ENCODE measurements at places on chromosomes 3 and 15. TPM values are rescaled to one million over a fixed set of nuclear protein-coding genes. Genes with fewer than 3 reads are reported as not detected.

GRCh38 chr3:127417709-127418559, 130.1 kb upstream of the PRR20G start:
- no peak for DNase-seq

DNA sequence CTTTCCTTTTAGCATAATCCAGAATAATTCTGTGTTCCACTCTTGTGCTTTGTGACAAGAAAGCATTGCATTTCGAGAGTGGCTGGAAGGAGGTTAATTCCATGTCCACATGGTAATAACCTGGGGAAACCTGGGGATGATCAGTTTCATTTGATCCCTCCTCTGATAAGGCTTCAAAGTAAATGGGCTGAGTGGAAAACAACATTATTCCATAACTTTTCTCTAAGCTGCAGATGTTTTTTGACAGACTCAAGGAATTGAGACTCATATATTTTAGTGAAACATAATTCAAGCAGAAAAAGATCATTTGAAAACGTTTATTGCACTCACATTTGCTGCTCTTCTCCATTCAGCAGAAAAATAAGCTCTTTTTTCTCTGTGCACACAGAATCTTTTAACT, 44.6 kb downstream of the ROBO2 start:
- no peak for DNase-seq

DNA sequence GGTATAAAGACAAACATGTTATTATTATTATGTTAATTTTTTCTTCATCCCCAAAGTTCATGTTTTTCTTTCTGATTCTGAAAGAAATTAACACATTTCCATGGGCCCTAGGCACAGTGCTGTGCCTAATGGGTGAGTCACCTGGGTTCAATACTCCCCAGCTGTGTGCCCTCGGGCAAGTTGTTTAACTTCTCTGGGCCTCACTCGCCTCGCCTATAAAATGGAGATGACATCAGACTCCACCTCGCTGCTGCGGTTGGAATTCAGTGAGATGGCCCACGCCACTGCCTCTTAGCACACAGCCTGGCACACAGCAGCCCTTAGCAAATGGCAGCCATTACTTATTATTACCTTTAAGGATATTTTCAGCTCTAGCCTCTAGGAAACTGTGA, 22.6 kb downstream of the DNASE1L3 start:
- DNase-seq: no peak

DNA sequence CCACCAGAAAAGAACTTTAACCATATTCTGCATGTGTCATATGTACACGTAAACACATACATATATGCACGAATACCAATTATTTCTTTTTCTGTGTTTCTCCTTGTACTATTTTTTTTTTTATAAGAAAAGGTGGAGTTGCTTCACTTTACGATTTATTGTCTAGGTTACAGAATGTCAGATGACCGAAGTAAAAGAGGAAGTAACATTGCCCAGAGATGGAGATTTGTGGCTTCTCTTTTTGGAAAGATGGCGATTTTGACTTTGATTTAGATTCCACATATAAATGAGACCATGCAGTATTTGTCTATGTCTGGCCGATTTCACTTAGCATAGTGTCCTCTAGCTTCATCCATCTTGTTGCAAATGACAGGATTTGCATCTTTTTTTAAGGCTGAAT, 293.1 kb downstream of the SV2B start:
- DNase-seq: no peak

The TGM4 gene
- 0.28 TPM for total RNA-seq

Data from adrenal gland (tissue), 19 donors.